Esophagus squamous epithelium (tissue), 5 donors: ENCODE measurements at places on chromosomes 13 and 19.

DNA sequence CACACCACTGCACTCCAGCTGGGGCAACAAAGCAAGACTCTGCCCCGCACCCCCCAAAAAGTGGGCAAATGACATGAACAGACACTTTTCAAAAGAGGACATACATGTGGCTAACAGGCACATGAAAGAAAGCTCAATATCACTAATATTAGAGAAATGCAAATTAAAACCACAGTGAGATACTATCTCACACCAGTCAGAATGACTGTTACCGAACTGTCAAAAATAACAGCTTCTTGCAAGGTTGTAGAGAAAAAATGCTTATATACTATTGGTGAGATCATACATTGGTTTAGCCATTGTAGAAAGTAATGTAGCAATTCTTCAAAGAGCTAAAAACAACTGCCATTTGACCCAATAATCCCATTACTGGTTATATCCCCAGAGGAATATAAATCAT, 99.5 kb upstream of the SPATA13 start:
- DNase-seq = no peak

DNA sequence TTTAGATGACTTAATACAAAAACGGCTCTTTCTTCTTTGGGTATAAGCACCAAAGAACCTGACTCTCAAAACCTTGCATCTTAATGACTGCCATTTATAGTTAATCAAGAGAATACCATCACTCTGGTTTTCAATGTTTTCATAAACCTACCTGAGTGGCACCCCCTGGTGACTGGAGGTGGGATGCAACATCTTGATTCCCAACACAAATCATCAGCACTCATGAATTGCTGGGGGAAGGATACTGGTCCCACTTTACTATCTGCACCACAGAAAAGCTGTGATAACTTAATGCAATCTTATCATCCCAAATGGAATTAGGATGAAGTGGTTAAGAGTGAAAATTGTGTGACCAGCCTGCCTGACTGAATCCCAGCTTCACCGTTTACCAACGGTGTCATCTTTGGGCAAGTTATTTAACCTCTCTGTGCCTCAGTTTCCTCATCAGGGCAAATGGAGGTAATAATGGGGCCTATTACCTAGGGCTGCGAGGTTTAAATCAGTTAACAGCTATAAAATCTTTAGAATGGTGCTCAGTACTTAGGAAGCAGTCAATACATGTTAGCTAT, 366.4 kb downstream of the KLF12 start:
- DNase-seq = no peak

- no peak for DNase-seq
Observed at GRCh38 chr13:23160638-23161480, 19.9 kb upstream of the SGCG start.

GRCh38 chr19:19409205-19409604, 3.7 kb downstream of the GATAD2A start:
- DNase-seq = no peak

DNA sequence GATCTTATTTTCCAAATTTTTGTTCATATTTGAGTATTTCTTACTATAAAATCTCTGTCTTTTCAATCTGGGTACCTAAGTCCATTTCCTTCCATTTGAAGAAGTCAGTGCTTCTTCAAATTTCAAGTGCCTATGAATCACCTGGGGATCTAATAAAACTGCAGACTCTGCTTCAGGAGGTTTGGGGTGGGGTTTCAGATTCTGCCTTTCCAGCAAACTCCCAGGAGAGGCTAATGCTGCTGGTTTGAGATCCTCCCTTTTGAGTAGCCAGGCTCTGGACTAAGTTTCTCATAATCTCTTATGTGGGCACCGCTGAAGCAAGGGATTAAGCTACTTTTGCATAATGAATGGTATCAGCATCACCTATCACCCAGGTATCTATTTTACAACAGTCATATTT, 242.4 kb downstream of the RGCC start:
- no peak for DNase-seq

DNA sequence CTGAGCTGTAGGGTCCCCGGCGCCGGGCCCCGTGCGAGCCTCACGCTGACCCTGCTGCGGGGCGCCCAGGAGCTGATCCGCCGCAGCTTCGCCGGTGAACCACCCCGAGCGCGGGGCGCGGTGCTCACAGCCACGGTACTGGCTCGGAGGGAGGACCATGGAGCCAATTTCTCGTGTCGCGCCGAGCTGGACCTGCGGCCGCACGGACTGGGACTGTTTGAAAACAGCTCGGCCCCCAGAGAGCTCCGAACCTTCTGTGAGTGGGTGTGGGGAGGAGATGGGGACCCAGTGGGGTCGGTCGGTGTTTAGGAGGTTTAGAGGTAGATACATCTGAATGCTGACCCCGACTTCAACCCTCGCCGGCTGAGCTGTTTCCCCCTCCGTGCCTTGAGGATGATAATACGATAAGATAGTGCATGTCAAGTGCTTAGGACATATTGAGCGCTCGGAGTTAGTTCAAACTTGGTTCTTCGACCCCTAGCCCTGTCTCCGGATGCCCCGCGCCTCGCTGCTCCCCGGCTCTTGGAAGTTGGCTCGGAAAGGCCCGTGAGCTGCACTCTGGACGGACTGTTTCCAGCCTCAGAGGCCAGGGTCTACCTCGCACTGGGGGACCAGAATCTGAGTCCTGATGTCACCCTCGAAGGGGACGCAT, 1.9 kb downstream of the ICAM5 start:
- no peak for DNase-seq

GRCh38 chr19:40365010-40365409, 16.5 kb downstream of the PLD3 start:
- no peak for DNase-seq

DNA sequence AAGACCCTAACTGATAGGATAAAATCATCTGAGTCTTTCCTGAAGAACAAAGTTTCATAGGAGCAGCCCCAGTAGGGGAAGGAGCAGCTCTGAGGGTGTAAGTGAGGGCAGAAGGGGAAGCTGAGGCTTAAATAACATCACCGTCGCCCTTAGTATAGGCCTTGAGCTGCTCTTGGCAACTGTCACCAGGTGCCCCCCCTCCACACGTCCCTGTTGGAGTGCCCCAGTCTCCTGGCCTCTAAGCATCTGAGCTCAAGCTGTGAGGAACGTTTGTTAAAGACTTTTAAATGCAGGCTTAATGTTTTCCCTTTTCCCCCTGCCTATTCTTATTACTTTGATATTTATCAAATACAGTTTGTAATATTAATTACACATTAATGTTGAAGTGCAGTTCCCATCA, 170.6 kb downstream of the ZIC5 start:
- no peak for DNase-seq

DNA sequence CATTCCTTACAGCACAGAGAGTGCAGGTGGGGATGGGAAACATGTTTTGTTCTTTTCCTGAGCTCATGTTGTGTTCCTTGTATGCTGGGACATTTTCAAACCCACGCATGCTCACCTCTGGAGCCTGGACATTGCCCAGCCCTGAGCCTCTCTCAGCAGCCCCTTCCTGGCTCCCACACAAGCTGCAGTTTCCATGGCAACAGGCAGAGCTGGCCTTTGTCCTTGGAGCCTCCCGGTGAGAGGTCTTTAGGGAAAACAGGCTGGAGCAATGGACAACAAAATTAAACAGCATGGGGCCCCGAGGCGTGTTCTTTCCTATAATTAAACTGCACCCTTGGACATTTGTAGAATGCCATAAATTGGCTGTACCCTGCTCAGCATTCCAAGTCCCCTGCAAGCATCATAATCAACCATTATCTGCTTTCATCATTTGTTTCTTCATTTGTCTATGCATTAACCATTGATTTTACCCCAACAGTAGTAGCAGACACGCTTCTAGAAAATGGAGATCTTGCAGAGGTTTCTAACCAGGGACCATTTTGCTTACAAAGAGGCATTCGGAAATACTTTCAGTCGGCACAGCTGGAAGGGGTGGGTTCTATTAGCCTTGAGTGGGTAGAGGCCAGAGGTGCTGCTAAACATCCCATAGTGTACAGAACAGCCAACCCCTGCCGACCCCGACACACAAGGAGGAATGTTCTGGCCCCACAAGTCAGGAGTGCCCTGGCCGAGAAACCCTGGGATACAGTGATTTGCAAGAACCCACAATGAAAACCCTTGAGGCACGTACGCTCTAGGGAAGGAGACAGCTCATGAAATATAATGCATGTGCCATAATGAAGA, 133.4 kb upstream of the PEG3 start:
- DNase-seq = no peak

DNA sequence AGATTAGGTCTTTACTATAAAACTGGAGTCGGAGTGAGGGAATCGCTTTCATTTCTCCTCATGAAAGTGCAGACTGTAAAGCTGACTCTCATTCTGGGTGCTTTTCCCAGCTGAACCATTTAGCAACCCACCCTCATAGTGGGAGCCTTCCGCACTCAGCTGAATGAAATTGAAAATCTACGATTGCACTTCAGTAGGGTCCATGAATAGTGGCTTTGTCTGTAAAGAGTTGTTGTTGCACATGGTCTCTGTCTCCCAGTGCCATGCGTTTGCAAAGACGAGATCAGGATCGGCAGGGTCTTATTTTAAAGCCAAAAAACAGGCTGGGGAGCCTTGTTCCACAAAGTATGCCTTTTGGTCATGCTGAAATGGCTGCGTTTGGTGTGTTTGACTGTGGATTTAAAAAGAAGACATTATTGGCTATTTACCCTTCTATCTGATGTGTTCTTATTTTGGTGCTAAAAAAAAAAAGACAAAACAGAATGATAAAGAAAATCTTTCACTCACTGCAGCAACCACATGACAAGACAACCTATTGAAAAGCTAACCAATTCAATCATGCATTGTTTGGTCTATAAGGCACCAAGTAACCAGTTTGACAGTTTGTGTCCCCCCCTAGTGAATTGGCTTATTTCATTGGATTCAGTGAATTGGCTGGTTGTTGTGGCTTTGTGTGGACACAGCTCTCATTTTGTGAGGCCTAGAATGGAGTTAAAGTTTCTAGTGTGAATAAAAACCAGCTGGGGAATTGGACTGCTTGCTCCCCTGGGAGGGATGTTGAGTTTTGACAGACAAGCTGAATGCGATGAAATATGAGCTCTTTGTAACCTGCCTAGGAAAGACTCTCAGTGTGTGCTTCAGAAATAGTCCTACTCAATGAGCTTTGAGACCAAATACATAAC, 65.6 kb downstream of the ARHGAP35 start:
- DNase-seq = no peak

DNA sequence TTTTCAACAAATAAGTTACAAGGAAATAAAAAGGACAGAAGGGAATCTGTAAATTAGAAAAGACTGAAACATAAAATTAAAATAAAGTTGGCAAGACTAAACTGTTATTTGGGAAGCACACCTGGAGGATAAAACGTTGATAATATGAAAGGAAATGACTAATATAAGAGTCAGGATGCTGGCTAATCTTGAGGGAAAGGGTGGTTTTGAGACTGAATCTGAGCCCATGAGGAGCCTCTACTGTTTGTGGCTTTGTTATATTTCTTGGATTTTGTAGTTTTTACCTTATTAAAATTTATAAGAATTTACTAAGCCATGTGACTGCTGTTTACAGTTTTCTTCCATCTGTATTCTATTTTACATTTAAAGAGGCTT, 718.0 kb upstream of the SPRY2 start:
- no peak for DNase-seq

GRCh38 chr13:33227927-33228647, 57.5 kb downstream of the STARD13 start:
- DNase-seq = no peak

DNA sequence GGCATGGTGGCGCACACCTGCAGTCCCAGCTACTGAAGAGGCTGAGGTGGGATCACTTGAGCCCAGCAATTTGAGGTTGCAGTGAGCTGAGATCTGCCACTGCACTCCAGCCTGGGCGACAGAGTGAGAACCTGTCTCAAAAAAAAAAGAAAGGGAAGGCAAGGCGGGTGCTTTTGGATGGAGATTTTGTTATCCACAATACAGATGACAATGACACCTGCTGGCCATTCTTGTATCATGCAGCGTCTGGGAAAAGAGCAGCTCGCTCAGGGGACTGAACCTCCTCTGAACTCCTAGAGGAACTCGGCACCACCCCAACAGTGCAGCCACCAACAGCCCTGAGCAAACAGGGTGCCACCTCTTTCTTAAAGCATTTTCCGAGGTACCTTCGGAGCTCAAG, 22.8 kb downstream of the HAUS8 start:
- no peak for DNase-seq

DNA sequence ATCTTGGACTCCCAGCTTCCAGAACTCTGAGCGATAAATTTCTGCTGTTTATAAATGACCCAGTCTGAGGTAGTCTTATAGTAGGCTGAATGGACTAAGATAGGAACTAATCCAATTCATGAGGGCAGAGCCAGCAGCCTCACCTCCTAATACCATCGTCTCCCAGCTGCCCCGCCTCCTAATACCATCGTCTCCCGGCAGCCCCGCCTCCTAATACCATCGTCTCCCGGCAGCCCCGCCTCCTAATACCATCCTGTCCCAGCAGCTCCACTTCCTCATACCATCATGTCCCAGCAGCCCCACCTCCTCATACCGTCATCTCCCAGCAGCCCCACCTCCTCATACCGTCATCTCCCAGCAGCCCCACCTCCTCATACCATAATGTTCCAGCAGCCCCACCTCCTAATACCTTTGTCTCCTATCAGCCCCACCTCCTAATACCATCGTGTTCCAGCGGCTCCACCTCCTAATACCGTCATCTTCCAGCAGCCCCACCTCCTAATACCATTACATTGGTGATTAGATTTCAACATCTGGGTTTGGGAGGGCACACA, 2.4 kb upstream of the ARGLU1 start:
- DNase-seq = peak; percentile 16

GRCh38 chr13:97124915-97125809, 97.0 kb upstream of the MBNL2 start:
- DNase-seq = no peak

DNA sequence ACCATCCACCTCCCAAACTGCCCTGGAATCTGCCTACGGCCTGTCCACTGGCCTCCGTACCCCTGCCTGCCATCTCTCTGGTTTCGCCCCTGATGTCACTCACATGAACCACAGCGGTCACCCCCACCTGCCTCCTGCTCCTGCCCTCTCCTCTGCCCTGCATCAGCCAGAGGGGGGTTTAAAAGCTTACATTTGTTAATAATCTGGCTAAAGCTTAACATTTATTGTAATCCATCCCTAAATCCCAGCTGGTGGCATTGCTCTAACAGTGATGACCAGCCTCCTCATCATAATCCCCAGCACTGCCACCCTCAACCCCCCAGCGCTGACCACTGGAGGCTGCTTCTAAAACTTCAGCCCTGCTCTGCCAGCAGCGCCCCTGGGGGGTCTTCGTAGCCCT, 38.9 kb downstream of the DNM2 start:
- DNase-seq = no peak

DNA sequence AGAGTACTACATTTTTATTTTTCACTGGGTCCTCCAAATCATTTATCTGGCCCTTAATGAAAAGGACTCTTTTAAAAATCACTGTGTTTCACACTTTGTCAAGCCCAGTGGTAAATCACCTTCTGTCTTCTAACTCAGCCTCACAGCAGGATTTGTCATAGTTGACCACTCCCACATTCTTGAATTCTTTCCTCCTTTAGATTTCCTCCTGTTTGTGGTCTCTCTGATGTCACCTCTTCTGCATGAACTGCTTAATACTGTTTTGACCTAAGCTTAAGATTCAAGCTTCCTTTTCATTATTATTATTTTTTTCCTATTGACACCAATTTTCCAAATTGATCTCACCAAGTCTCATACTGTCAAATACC, 899.8 kb upstream of the MIR17HG start:
- no peak for DNase-seq

GRCh38 chr19:12364391-12365235, 870 bp downstream of the ZNF442 start:
- no peak for DNase-seq

GRCh38 chr13:95541308-95541707, 11.2 kb upstream of the CLDN10 start:
- DNase-seq = no peak
